Tibial nerve (tissue), 4 donors: ENCODE measurements at places on chromosomes 16 and 17.

- no peak for DNase-seq
These were observed 14.2 kb upstream of the ZFHX3 start for GRCh38 chr16:73062001-73062616.

DNA sequence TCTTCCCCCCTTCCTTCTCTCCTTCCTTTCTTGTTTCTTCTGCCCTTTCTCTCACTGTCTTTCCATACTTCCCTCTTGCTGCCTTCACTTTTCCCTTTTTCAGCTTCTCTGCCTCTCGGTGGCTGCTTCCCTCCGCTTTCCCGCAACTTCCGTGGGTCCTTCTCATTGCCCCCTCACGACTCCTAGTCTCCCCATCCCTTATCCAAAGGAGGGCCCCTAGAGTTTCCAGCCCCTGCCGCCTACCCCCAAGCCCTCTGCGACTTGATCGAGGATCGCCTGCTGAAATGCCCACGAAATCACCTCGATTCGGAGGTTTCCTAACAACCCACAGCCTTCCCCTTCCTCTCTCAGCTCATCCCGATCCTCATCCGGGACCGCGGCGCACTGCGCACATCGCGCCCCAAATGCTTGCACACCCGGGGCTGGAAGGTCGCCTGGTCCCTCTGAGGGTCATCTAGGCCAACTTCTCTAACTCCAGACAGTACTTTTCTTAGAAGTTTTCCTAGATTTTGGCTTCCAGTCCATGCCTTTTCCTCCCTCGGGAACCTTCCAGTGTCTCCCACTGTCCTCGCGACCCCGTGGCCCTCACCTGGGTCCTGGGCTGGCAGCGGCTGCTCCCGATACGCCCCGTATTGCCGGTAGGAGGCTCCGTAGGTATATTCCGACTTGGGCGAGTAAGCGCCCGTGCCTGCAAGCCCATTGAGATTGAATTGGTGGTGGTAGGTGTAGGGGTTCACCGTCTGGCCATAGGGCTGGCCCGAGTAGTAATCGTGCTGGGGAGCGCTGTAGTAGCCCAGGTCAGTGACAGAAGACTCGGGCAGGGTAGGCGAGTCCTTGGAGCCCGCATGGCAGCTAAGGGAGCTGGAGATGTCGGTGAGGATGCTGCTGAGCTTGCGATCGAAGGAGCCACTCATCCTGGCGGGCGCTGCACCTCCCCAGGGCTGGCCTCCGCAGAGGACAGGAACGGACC lies 654 bp downstream of the DLX3 start:
- no peak for DNase-seq

GRCh38 chr16:12262454-12263180 lies 286.1 kb downstream of the SNX29 start:
- no peak for DNase-seq

- DNase-seq, result peak; percentile 6
These were observed 65.5 kb downstream of the IQCK start for GRCh38 chr16:19783363-19784182.

DNA sequence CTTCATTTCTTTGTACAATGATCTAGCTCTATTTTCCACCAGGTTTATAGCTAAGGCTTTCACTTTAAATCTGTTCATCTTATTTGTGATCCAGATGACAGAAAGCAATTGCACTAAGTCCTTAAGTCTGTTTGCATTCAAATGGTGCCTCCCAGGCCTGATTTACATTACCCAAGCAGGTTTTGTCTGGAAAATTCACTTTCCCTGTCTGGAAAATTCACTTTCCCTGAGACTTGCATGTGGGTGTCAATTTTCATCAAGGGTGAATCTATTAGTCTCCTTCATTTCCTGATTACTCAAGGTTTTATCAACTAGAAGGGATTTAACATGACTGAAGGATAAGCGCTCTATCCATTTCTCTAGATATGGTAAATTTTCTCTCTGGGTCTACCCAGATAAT lies 1480.2 kb upstream of the GOT2 start:
- no peak for DNase-seq

GRCh38 chr17:61947367-61948078 lies 19.7 kb upstream of the INTS2 start:
- no peak for DNase-seq

DNA sequence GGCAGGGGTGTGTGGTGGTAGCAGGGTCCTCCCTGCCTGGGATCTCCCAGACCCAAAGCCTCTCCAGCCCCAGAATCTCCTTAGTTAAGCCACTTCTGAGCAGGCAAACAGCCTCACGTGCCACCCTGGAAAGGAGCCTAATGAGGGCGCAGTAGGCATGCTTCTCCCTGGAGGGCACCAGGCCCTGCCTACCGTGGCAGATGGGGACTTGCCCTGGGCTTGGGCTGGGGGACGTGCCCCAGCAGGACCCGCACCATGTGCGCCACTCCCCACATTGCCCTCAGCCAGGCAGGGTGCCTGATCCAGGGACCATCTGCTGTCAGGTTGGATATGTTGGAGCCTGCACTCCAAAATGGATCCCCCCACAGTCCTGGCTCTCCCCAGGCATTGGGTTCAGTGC lies 14.2 kb downstream of the FAM83G start:
- no peak for DNase-seq

DNA sequence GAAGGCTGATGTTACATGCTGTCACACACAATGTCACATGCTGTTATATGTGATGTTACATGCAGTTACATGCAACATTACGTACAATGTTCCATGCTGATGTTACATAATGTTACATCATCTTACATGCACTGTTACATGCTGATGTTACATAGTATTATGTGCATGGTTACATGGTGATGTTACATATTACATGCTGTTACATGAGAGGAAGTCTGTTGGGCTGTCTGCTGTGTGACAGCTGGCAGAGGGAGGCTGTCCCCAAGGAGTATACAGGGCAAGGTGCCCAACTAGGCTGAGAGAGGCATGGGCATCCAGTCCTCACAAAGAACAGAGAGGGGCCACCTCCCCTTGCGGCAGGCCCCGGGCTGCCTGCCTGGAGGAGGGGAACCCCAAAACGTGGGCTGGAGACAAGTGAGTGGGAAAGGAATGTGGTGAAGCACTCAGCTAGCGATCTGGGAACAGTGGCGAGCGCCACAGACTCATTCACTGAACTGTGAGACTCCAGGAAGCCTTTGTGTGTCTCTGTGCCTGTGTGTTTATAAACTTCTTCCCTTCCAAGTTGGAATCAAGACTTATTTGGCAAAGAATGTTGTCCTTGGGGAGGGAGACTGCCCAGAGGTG lies 30.6 kb downstream of the TMEM92 start:
- DNase-seq, result no peak

- no peak for DNase-seq
These were observed 114.4 kb downstream of the ASIC2 start for GRCh38 chr17:33178681-33179080.

- no peak for DNase-seq
These were observed 30.8 kb downstream of the MPRIP start for GRCh38 chr17:17073030-17073564.

DNA sequence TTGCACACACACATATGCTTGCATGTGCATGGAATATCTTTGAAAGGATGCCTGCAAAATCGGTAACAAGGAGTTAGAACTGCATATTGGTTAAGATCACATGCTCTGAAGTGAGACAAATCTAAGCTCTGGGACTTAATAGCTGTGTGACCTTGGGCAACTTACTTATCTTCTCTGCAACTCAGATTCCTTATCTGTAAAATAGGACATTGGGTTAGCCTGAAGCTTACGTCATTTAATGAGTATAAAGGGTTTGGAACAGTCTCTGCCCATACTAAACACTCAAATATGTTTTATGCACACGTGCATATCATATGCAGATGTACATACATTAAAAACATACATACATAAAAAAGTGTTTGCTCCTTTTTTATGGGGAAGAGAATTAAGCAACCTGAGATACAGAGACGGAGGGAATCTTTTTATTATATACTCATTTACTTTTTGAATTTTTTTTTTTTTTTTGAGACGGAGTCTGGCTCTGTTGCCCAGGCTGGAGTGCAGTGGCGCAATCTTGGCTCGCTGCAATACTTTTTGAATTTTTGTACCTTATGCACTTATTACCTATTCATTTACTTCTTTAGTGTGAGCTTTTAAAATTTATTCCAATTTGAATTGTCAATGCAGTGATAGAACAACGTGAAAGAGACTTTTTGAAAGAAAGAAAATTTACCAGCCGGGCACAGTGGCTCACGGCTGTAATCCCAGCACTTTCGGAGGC lies 206.2 kb downstream of the CCDC182 start:
- no peak for DNase-seq

GRCh38 chr16:81545470-81546250 lies 101.1 kb downstream of the CMIP start:
- no peak for DNase-seq

GRCh38 chr17:55710829-55711496 lies 11.7 kb downstream of the TMEM100 start:
- no peak for DNase-seq

- no peak for DNase-seq
These were observed 80.6 kb upstream of the SALL1 start for GRCh38 chr16:51231702-51232101.

DNA sequence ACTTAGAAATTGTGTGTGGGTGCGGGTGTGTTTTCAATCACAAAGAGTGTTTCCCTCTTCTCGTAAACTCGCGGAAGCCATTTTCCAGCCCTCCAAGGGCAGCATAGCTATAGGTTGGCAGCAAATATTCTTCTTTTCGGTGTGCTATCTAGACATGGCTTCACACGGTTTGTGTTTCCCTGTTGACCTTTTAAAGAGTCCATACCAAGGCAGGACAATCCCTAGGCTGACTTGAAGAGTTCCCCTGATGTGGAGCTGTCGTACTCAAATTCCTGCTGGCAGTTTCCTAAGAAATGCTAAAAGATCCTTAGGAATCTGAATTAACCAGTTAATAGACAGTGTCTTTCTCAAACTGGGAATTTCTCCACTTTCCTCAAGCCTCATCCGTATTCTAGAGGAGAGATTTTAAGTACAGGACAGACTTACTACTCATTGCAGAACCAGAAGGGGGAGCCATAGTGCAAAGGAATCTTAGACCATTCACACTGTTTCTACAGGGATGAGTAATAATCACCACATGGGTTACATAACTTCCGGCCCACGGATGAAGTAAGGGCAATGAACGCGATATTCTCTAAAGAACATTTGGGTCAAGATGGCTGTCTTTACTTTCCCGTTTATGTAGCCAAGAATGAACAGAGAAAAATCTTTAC lies 288.6 kb upstream of the ELAC2 start:
- no peak for DNase-seq

GRCh38 chr16:17283016-17283415 lies 187.7 kb downstream of the XYLT1 start:
- DNase-seq, result no peak

DNA sequence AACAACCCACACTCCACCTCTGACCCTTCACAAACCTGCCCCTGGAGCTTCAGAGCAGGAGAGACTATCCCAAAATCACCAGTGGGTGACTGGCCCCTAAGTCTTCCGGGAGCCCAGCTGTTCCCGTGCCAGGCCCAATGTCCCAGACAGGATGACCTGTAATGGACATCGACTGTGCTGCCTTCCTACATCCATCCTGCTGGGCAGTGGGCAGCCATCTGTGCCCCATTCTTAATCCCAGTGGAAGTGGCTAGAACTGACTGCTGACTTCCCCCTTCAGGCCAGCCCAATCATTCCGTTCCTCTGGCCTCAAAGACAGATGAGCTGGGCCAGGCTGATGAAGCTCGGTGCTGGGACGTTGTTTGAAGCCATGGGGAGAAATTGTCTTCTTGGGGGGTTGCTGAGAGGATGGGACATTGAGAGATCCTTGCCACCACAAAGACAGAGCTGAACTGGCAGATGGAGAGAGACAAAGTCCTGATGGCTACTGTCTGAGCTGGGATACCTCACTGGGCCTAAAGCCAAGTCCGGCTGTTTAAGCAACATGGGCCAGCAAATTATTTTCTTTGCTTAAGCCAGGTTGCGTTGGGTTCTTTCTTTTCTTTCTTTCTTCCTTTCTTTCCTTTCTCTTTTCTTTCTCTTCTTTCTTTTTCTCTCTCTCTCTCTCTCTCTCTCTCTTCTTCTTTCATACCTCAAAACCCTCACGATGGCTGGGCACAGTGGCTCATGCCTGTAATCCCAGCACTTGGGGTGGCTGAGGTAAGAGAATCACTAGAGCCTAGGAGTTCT lies 17.9 kb upstream of the ALOX15B start:
- DNase-seq, result no peak

- DNase-seq, result no peak
These were observed 737.5 kb downstream of the WWOX start for GRCh38 chr16:78836802-78837491.

DNA sequence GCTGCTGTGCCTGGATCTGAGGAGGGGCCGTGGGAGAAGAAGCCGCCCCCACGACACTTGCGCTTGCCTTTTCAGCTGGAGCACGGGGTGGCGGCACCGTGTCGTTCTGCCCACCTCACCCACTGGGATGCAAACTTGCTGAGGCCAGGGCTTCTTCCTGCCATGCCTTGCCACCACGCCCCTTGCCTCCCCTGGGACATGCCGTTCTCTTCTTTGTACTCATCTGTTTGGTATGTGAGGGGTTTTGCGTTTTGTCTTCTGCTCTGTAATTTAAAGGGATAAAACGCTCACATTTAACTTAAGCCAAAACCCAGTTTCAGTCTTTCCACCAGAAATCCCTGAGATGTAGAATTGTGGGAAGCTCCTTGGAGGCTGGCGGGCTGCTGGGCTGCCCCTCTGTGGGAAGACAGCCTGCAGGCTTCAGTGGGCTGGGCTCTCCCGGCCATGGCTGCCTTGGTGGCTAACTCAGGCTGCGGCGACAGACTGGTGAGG lies 180.2 kb downstream of the RPTOR start:
- no peak for DNase-seq

DNA sequence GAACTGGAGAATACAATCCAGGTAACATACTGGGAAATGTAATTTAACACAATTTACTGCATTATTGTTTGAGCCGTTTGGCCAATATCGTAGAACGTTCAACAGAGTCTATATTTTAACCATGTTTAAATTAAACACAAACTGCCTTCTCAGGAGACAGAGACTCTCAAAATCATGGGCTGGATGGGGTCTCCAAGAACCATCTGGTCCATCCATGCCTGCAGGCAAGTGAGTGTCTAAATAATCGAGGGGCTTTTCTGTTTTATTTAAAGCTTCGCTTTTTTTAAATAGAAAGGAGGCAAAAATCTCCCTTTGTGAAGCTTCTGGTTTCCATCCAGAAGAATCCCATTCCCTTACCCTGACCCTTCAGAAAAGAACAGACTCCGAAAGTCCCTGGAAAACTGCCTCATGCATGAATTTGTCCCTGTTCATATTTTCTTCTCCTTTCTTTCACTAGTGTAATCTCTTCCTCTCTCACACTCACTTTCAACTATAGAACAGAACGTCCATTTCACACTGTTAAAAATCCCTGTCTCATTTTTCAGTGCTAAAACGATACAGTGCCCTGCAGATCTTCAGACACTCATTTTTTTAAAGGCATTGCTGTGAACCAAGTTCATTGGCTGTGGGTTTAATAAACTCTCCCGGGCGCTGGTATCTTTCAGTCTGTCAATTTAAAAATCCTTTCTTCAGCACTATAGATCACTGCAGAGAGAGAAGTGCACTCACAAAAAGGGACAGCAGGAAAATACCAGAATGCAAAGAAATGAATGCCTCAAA lies 111.4 kb upstream of the TOM1L1 start:
- DNase-seq, result no peak

GRCh38 chr17:37466471-37466870 lies 23.2 kb upstream of the DUSP14 start:
- no peak for DNase-seq

- DNase-seq, result peak; percentile 72
These were observed 339.8 kb upstream of the PSMD7 start for GRCh38 chr16:73956587-73957494.
